ELF-1 (cell line): ENCODE measurements at places on chromosomes 6 and 20.

DNA sequence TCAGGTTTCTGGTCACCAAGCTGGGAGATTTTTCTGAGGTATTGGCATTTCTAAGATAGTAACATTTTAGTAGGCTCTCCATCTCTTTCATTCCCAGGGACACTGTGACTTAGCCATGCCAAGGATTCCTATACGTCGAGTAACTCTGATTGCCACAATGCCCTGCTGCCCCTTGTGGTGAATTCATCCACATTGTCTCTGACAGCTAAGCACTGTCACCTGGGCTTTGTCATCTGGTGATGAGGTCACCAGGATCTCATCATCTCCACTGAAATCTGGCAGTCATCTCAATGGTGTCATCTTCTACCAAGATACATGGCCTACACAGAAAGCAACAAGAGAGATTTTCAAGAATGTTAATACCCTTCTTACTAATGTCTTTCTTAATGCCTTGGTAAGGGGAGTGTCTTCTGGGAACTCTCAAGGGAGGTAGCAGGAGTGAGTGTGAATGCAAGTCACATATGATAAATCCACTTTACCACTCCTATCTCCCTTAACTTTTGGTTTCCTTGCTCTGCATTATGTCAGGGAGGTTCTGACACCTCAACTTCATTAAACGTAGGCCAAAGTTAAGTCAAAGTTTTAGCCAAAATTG lies 246.7 kb downstream of the CD109 start:
- peak; percentile 10 for DNase-seq

DNA sequence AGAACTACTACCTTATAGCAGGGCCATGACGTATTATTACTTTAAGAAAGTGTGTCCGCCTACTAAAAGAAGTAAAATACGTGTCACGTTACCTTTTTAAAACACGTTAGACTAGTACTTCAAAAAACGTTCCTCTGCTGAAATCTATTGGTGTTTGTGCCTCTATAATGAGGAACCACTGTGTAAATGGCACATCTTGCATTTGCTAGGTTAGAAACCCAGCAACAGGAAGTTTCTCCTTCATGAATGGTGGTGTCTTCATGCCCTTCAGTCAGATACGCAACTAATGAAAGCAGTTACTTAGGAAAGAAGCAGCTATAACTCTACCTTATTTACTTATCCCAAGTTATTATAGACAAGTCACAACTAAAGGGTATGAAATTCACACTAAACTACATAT lies 343.5 kb downstream of the RNGTT start:
- DNase-seq: no peak

- no peak for DNase-seq
Observed at GRCh38 chr6:25277857-25278256, 1.3 kb upstream of the CARMIL1 start.

DNA sequence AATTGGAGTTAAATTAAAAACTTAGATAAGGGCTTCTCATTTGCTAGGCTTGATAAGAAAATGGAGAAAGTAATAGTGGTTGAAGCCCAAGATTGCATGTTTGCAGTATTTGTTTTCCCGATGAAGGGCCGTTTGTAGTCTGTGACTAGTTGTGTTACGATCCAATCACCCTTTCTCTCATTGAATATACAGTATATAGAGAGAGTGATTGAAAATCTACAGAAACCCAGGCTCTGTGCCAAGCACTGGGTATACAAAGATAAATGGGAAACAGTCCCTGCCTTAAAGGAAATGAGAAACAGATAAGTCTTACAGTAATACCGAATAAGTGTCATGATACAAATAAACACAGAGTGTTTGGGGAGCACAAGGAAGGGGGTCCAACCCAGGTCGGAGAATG lies 55.2 kb upstream of the CDKAL1 start:
- no peak for DNase-seq

- DNase-seq: no peak
Observed at GRCh38 chr6:22838345-22838744, 269.0 kb downstream of the HDGFL1 start.

- DNase-seq: no peak
Observed at GRCh38 chr20:59042151-59042795, at the start of gene PRELID3B. PRELID3B (minus strand) TSS chr20:59042786; CDS start chr20:59042730, 56 bp downstream.

DNA sequence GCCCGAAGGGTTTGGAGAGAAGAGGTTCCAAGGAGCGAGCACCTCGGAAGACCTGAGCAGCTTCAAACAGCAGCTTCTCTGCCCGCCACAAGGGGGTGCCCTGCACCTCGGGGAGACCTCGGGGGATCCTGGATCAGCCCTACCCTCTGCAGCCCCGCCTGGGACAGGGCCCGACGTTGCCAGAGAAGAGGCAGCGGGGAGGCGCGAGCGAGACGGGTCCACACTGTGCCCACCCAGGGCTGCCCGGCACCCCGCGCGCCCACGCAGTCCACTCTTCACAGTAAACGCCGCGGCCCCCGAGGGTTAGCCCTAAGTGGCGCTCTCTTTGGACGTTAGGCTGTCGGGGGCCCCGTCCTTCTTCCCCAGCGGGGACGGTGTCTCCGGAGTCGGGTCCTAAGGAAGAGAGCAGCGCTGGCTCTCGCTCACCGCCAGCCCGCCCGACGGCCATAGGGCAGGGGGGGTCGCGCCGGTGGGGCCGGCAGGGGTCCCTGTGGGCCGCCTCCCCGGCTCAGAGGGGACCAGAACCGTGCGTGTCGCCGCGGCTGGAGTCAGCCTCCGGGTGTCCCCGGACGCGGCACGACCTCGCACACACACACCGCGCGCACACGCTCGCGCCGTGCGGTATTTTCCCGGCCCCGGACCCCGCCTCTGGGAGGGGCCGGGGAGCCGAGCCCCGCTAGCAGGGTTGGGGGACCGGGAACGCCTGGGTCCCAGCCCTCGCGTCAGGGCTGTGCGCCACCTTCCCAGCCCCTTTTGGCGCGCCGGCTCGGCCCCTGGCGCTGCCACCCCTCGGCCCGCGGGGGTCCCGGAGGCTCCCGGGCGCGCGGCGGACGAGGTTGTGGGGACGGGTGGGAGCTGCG lies 929 bp downstream of the CDH22 start:
- DNase-seq: peak; percentile 66

GRCh38 chr20:25011831-25012241 lies 19.3 kb upstream of the APMAP start:
- DNase-seq: no peak

GRCh38 chr20:22949331-22950109 lies 85.6 kb upstream of the SSTR4 start:
- no peak for DNase-seq

- DNase-seq: no peak
Observed at GRCh38 chr6:105178110-105178509, 1.7 kb downstream of the POPDC3 start.

DNA sequence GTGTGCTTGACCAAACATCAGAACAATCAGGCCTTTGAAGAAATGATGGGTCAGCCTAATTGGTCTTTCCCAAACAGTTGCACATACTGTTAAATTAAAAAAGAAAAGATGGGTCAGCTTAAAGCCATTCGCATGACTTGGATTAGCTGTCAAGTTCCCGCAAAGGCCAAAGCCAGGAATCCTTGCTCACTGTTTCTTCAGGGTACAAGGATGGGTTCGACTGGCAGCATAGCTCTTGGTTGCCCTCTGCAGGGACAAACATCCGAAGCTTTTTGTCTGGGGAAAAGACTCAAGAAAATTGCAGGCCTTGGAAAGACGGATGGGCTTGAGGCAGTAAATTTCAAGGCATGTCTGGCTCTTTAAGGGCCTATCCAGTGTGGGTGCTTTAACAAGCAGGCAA lies 168.0 kb downstream of the HDGFL1 start:
- peak; percentile 86 for DNase-seq

- DNase-seq: no peak
Observed at GRCh38 chr20:62797671-62798532, 1.6 kb downstream of the MRGBP start.

GRCh38 chr20:32930701-32931100 lies 72.0 kb downstream of the EFCAB8 start:
- no peak for DNase-seq

DNA sequence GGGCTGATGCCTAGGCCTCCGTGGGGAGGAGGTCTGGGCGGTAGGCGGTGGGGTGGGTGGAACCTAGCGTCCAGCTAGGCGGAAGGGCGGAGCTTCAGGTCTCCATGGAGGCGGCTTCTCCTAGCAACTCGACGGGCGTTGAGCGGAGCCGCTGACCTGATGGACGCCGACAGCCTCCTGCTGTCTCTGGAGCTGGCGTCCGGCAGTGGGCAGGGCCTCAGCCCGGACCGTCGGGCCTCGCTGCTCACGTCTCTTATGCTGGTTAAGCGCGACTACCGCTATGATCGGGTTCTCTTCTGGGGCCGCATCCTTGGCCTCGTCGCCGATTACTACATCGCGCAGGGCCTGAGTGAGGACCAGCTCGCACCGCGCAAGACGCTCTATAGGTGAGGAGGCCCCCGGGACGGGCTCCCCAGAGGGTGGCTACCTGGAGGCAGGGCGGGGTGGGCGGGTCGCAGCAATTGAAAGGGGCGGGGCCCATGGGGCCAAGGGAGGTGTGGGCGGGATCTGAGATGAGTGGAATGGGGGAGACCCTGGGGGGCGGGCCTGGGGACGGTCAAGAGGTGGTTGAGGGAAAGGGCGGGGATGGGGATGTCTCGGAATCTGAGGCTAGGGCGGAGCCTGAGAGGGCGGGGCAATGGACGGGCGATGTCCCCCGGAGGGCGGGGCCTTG lies at the start of gene RSPH9:
RSPH9 (plus strand) TSS at position 97 of the 673 bp plus-strand sequence; CDS start at position 160, 63 bp downstream.
- DNase-seq: peak; percentile 91

DNA sequence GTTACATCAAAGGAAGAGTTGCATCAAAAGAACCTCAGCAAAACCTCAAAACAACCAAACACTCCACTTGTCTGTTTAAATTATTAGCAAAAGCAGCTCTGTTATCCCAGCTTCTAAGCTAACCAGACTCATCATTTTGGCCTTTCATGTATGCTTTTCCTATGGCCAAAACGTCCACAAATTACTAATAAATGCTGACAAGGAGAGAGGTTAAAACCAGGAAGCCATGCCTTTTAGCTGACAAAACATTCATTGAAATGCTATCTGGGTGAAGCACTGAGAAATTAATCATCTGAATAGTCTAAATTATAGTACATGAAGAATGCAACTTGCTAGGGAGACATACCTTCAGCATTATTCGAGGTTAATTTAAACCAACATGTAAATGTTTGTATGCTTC lies 80.6 kb downstream of the LAMA2 start:
- DNase-seq: no peak

GRCh38 chr6:52127957-52128356 lies 40.5 kb upstream of the PKHD1 start:
- DNase-seq: no peak

DNA sequence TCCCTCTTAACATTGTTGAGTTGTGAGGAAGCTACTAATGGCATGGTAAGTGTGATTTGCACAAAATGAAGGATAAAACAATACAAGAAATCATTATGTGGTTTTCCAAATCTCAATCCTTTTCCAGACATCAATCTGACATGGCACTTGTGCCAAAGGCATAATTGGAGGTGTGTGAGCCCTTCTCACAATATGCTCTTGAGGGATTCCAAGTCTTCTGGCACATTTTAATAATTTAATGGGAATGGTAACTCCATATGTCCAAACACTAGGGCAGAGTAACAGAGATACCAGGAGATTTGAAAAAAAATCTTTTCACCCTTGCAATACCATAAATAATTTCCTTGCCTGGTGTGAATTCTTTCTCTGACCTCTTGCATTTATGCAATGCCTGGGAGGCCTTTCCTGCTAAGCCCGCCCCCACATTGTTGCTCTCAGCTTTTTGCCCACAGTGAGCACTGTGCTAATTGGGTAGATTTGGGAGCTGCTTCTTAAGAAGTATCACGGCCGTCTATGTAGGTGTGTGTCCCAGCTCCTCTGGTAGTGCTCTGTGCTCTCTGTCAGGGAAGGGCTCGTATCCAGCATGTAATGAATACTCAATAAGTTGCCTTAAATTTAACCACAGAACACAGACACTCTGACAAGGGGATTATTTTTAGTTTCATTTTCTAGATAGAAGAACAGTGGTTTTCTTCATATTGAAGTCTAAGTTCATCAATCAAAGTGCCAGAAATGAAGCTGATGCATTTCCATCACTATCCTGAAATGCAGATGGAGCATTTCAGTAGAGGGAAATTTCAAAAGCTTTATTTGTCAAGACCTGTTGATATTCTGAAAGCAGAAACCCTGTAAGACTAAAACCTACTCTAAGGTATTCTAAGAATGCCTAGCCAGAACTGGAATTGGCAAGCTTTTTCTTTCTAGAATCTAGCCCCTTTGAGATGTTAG lies 54.4 kb upstream of the CEP85L start:
- peak; percentile 61 for DNase-seq

DNA sequence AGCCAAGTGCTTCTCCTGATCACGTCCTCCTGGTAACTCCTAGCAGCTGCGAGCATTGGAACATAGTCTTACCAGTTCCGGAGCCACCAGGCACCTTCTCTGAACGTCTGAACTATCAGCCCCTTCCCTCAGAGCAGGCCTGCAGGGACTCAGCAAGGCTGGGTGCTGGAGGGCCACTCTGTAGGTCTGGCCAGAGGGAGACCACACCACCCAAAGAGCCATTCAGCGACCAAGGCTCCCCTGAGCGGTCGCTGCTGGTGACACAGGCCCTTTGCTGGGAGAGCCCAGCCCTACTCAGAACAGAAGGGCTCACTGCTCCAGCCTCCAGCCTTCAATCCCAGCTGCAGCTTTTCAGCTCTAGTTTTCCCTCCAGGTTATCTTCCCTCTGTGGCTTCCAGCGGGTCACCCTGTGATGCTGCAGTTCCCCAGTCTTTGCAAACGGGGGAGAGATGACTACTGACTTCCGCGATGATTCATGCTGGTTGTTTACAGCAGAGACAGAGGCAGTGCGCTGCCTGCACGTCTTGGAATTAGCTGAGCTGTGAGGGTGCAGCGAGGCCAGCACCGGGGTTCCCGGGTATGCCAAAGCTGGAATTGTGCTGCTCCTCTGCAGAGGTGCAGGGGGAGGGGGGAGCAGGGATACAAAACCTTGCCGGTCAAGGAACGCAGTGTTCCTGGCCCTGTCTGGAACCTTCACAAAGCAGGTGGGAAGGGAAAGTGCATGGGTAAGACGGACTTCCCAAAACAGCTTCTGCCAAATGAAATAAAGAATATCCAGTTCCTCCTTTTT lies 161.4 kb downstream of the LY86 start:
- DNase-seq: peak; percentile 75

DNA sequence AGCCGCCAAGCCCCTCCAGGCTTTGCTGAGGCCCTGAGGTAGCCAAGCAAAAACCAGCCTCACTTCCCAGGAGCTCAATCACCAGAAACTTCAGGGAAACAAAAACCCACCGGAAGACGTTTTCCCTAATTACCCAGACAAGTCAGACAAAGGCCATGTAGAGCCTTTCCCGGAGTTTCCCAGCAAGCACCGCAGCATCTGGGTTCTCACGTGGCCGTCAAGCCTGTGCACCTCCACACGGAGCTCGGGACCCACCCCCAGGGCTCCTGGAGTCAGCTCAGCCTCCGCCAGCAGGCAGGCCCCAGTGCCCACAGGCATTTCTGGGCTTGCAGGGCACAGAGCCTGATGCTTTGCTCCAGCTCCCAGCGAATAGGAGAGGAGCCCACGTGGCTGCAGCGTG lies 10.1 kb upstream of the MRGBP start:
- DNase-seq: peak; percentile 67

GRCh38 chr6:165617528-165617927 lies 45.5 kb downstream of the PDE10A start:
- no peak for DNase-seq

- DNase-seq: no peak
Observed at GRCh38 chr20:41716436-41716835, 98.3 kb upstream of the CHD6 start.

GRCh38 chr20:11234608-11235007 lies 560.8 kb upstream of the JAG1 start:
- DNase-seq: no peak
